Hepatocyte (in vitro differentiated cells): ENCODE measurements at places on chromosomes 2 and 18.
A peak's percentile ranks its signal among the peaks of the same experiment; 100 is the strongest.

DNA sequence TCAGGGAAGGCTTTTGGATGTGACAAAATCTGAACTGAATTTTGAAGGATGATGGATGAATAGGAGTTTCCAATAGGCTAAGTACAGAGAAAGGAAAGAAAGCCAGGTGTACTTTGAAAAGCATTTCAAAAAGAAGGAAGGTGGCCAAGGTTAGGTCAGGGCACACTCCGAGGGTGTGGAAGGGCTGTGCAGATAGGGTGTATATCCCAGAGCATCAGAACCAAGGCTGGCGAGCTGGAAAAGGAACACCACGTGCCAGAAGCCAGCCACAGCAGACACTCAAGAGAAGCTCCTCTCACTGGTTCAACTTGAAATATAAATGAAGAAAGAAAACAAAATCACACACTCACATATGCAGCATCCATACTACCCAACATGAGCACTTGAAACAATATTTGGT is 51.0 kb downstream of the RPL31 start:
- H3K27me3 ChIP-seq: no peaks in the 10 kb centered on the region
- H3K4me1 ChIP-seq: no peaks in the 10 kb centered on the region
- H3K4me3 ChIP-seq: no peak overlapping the region

- H3K27me3 ChIP-seq: peaks cover 3% of the 10 kb centered on the region
- no peak overlapping the region for H3K27ac ChIP-seq
- no peak overlapping the region for H3K4me3 ChIP-seq
- no peak for DNase-seq
These were observed 61.0 kb downstream of the SPP2 start for GRCh38 chr2:234111523-234111922.

- H3K4me1 ChIP-seq: peaks cover 12% of the 10 kb centered on the region
- no peaks in the 10 kb centered on the region for H3K36me3 ChIP-seq
- DNase-seq: peak; percentile 65
- H3K4me3 ChIP-seq: no peak overlapping the region
- no peaks in the 10 kb centered on the region for H3K27me3 ChIP-seq
These were observed 217.9 kb downstream of the VAPA start for GRCh38 chr18:10131460-10132395.

GRCh38 chr2:186749219-186749618 is 55.4 kb downstream of the FAM171B start:
- no peak for DNase-seq
- no peak overlapping the region for H3K27ac ChIP-seq
- H3K4me3 ChIP-seq: no peak overlapping the region
- no peaks in the 10 kb centered on the region for H3K4me1 ChIP-seq

DNA sequence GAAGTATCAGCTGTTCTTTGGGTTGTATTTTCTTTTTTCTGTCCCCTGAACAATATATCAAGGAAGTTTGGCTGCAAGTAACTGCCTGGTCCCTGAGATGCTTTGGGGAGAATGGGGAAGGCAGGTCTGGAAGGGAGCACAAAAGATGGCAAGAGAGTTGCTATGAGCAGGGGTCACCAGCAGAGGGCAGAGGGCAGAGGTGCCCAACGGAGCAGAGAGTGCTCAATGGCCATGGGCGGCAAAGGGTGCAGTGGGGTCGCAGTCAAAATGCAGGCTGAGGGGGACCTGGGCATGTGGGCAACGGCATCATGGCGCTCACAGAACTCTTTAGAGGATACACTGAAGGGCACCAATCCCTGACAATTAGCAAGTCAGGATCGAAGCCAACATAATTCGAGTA is 107.7 kb upstream of the ATP8B1 start:
- H3K27ac ChIP-seq: no peak overlapping the region
- H3K4me3 ChIP-seq: no peak overlapping the region
- H3K4me1 ChIP-seq: peaks cover 6% of the 10 kb centered on the region
- no peaks in the 10 kb centered on the region for H3K36me3 ChIP-seq

GRCh38 chr2:112021781-112022231 is 33.3 kb upstream of the TMEM87B start:
- no peak overlapping the region for H3K27ac ChIP-seq
- H3K4me3 ChIP-seq: no peak overlapping the region
- H3K27me3 ChIP-seq: no peaks in the 10 kb centered on the region

GRCh38 chr18:54828986-54829385 is 709 bp downstream of the RAB27B start:
- H3K27ac ChIP-seq: peak overlapping the region; percentile 87
- H3K36me3 ChIP-seq: no peaks in the 10 kb centered on the region
- H3K4me1 ChIP-seq: peaks cover 4% of the 10 kb centered on the region
- peak overlapping the region; percentile 64 for H3K4me3 ChIP-seq

DNA sequence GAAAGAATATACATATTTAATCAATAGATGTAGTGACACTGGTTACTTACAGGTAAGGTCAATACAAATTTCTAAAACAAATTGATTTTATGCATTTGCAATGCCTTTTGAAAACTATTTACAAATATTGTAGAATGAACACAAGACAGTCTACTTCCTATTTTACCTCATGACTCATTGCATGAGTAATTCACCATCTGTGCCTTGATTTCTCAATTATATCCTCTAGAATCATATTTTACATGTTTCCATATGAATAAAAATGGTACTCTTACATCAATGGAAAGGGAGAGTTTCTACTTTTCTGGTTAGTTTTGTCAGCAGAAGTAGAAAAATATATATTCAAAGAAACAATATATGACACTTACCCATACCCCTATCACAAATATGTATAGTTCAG is 203.8 kb upstream of the CDH7 start:
- H3K27me3 ChIP-seq: no peaks in the 10 kb centered on the region
- no peaks in the 10 kb centered on the region for H3K4me1 ChIP-seq
- H3K36me3 ChIP-seq: no peaks in the 10 kb centered on the region
- no peak for DNase-seq
- H3K27ac ChIP-seq: no peak overlapping the region

- no peak overlapping the region for H3K4me3 ChIP-seq
- H3K4me1 ChIP-seq: peaks cover 4% of the 10 kb centered on the region
- peak overlapping the region; percentile 76 for H3K27ac ChIP-seq
- H3K27me3 ChIP-seq: no peaks in the 10 kb centered on the region
- DNase-seq: peak; percentile 89
These were observed 14.6 kb downstream of the TNS1 start for GRCh38 chr2:217988014-217988839.

DNA sequence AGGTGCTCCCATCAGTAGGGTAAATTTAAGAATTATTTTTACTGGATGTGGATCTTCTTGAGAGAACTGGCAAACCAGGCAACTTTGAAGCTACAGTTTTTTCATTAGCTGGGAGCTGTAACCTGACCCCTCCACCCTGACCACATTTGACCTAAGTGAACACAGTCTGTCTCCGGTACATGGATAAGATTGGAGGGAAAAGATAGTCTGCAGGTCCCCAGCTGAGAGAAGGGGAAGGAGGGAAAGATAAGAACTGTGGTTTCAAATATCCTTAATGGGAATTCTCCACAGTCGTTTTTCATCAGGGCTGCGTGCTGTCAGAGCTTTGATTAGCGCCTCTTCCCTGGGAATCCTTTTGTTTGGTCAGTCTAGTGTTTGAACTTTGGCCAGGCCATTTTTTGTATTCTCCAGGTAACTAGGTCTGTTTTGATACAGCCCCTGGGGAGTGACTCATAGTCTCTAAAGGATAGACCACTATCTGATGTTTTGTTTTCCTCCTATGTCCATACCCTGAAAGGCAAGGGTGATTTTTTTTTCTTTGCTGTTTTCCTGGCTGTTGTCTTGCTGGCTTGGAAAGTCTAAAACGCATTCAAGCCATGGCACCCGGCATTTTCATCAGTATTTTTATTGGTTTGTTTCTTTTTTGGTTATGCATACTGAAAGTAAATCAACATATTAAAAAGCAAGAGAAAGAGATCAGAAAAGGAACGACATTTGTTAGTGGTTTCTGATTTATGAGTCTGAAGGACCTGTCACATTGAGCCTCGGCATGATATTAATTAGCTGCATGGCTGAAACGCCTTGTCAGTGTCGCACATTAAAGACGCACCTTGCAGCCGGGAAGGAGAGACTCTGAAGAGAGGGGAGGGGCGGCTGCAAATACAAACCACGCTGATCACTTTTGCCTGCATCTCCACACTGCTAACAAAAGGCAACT is 183.4 kb upstream of the FN1 start:
- H3K27ac ChIP-seq: peak overlapping the region; percentile 77
- H3K36me3 ChIP-seq: no peaks in the 10 kb centered on the region
- DNase-seq: peak; percentile 52
- H3K27me3 ChIP-seq: no peaks in the 10 kb centered on the region
- H3K4me3 ChIP-seq: no peak overlapping the region
- H3K4me1 ChIP-seq: peaks cover 26% of the 10 kb centered on the region

DNA sequence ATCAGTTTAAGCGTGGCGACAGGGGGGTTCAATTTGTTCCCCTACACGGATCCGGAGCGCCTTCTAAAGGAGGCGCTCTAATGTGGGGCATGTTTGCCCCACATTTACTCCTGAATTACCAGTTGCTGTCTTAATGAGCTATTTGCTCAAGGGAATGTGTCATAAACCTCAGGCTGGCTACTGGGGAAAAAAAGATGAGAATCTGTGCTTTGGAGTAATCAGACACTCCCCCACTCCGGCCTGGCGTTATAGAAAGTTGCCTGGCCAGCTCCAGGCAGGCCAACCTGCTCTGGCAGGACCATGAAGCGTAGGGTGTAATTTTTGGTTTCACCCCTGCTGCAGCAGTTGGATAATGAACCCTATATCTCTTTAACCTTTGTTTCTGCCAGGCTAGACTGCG is 31.0 kb upstream of the MAP3K20 start:
- no peaks in the 10 kb centered on the region for H3K36me3 ChIP-seq
- peak overlapping the region; percentile 14 for H3K27ac ChIP-seq
- no peaks in the 10 kb centered on the region for H3K27me3 ChIP-seq
- DNase-seq: no peak

DNA sequence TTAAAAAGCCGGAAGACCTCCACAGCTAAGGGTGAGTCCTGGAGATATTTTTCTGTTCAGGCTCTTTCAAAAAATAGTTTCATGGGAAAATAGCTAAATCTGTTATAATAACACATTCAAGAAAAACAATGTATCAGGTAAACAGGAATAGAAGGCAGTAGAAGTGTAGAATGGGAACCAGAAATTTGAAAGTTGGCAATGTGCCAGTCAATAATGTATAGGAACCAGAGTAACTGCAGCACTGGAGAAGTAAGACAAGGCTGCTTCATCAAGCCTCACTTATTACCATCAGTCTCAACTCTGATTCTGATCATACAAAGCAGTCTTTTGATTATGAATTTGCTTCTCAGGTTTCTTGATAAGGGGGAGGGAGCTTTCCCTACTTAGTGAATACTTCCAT is 81.4 kb upstream of the VRK2 start:
- H3K4me3 ChIP-seq: no peak overlapping the region
- H3K36me3 ChIP-seq: no peaks in the 10 kb centered on the region
- no peak for DNase-seq
- no peaks in the 10 kb centered on the region for H3K4me1 ChIP-seq
- H3K27ac ChIP-seq: no peak overlapping the region

DNA sequence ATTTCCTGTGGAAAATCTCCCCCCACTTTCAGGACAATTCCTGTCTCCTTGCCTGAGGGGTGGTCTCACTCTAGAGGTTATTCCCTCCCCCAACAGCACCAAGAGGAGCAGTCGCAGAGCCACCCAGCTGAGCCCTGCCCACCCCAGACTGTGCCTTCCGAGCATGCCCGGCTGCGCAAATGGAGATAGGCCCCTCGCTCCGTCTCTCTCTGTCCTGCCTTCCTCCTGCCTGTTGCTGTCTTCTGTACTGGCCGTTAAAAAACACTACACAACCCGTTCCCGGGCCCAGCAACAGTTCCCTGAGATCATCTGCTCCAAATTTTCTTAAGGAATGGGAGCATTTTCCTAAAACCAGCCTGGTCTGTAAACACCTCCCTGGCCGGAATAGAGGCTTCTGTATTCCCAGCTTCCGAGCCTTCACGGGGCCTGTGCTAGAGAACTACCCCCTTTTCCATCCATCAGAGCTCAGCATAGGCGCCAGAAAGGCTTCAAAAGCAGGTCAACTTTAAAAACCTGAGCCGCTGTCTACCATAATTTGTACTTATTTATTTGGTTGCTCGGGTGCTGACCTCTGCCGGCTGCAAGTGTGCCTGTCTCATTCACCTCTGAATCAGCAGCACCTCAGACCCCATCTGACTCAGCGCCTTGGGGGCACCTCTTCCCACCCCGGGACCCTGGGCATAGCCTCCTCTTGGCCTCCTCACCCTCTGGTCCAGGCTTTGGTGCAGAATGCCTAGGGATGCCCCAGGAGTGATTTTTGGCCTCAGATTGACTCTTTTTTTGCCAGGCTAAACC is 159.4 kb downstream of the PXDN start:
- no peaks in the 10 kb centered on the region for H3K36me3 ChIP-seq
- no peak overlapping the region for H3K27ac ChIP-seq
- no peak for DNase-seq
- H3K27me3 ChIP-seq: no peaks in the 10 kb centered on the region

- peaks cover 3% of the 10 kb centered on the region for H3K36me3 ChIP-seq
- H3K4me1 ChIP-seq: peaks cover 10% of the 10 kb centered on the region
- no peak for DNase-seq
- H3K27me3 ChIP-seq: peaks cover 87% of the 10 kb centered on the region
- H3K4me3 ChIP-seq: peak overlapping the region; percentile 67
These were observed 694 bp downstream of the THSD7B start for GRCh38 chr2:136766073-136766404.

- no peak for DNase-seq
- H3K4me1 ChIP-seq: no peaks in the 10 kb centered on the region
- H3K27ac ChIP-seq: no peak overlapping the region
- no peaks in the 10 kb centered on the region for H3K27me3 ChIP-seq
- no peaks in the 10 kb centered on the region for H3K36me3 ChIP-seq
These were observed 8.0 kb upstream of the REG1A start for GRCh38 chr2:79112269-79112668.

DNA sequence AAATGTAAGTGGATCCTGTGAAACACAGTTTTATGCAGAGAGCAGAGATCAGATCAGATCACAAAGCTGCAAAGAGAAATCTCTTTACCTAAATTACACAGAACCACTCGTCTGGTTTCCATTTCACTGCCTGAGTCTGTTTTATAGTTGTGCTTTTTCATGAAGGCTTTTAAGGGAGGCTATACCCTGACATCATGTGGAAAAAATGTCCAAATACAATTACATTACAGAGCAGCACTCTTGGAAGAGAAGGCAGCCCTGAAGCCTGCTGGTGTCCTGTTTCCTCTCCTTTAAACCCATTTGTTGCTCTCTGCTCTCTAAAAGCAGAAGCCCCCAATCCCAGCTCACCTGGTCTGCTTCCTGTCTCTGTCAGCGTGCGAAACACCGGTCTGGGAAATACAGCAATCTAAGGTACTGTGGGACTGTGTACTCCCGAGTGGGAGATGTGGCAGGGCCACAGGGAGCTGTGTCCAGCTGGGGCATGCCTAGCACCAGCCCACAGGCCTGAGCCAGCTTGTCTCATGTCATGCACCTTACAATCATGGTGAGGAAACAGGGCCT is 24.8 kb upstream of the ZFP36L2 start:
- H3K4me1 ChIP-seq: peaks cover 27% of the 10 kb centered on the region
- peak overlapping the region; percentile 92 for H3K27ac ChIP-seq
- no peak overlapping the region for H3K4me3 ChIP-seq

GRCh38 chr2:193187816-193188215 is 993.1 kb upstream of the TMEFF2 start:
- no peak overlapping the region for H3K4me3 ChIP-seq
- no peaks in the 10 kb centered on the region for H3K27me3 ChIP-seq
- no peak overlapping the region for H3K27ac ChIP-seq
- no peaks in the 10 kb centered on the region for H3K4me1 ChIP-seq
